Sigmoid colon (tissue), 7 donors: ENCODE measurements at places on chromosomes 5 and 9. TPM values are rescaled to one million over a fixed set of nuclear protein-coding genes. Genes with fewer than 3 reads are reported as not detected.

Gene STPG3
- not detected for total RNA-seq

GRCh38 chr9:73995836-73996235 is 501.3 kb upstream of the RORB start:
- DNase-seq: no peak
- no peaks in the 10 kb centered on the region for H3K27me3 ChIP-seq
- H3K27ac ChIP-seq: no peak overlapping the region
- no peaks in the 10 kb centered on the region for H3K36me3 ChIP-seq

Gene CDKN2A
- total RNA-seq: 2.8 TPM

GRCh38 chr9:89864257-89864656 is 259.4 kb downstream of the GADD45G start:
- no peak overlapping the region for H3K4me3 ChIP-seq
- DNase-seq: peak; percentile 53
- no peaks in the 10 kb centered on the region for H3K27me3 ChIP-seq
- no peaks in the 10 kb centered on the region for H3K36me3 ChIP-seq
- no peaks in the 10 kb centered on the region for H3K4me1 ChIP-seq

Gene DOLK
- 6.2 TPM for total RNA-seq

DNA sequence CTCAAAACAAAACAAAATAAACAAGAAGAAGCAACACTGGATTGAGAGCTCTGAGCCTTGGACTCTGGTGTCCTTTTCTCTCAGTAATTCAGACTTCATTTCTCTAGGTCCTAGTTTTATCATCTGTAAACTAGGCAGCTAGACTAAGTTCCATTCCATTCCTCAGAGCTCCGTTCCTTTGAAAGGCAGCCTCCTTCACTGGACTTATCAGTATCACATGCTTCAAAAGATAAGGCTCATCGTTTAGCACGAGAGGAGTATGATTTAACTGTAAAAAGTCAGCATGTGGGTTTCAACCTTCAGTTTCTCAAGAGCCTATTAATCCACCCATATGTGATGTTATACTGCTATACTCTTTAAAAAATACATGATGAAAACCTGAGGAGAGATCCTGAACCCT is 1.6 kb downstream of the ATP10B start:
- DNase-seq: no peak
- no peaks in the 10 kb centered on the region for H3K4me1 ChIP-seq
- no peaks in the 10 kb centered on the region for H3K27me3 ChIP-seq

GRCh38 chr9:96085491-96086143 is 210.1 kb downstream of the ERCC6L2 start:
- no peaks in the 10 kb centered on the region for H3K36me3 ChIP-seq
- no peaks in the 10 kb centered on the region for H3K27me3 ChIP-seq
- no peak overlapping the region for H3K27ac ChIP-seq
- no peaks in the 10 kb centered on the region for H3K4me1 ChIP-seq
- no peak for DNase-seq
- no peak overlapping the region for H3K4me3 ChIP-seq

DNA sequence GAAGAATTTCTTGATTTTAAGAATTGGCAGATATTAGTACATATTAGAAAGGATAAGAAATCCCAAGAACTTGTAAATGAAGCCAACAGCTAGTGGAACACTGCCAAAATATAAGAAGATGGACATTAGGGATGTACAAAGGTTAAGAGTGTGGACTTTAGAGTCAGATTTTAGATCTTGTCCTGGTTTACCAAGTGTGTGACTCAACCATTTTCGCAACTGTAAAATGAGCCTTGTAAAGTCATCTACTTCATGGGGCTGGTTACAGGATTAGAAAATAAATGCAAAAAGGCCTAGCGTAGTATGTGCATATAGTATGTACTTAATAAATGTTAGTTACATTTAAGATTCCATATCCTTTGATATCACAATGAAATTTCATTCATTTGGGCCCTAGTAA is 260.0 kb downstream of the RAB3C start:
- no peak overlapping the region for H3K4me3 ChIP-seq
- no peaks in the 10 kb centered on the region for H3K4me1 ChIP-seq
- H3K27ac ChIP-seq: no peak overlapping the region
- H3K27me3 ChIP-seq: no peaks in the 10 kb centered on the region
- no peaks in the 10 kb centered on the region for H3K36me3 ChIP-seq

Gene KIF12
- total RNA-seq: not detected

Gene DRD1
- total RNA-seq: not detected
